ENCODE measurements at places on chromosomes 7 and 10.

DNA sequence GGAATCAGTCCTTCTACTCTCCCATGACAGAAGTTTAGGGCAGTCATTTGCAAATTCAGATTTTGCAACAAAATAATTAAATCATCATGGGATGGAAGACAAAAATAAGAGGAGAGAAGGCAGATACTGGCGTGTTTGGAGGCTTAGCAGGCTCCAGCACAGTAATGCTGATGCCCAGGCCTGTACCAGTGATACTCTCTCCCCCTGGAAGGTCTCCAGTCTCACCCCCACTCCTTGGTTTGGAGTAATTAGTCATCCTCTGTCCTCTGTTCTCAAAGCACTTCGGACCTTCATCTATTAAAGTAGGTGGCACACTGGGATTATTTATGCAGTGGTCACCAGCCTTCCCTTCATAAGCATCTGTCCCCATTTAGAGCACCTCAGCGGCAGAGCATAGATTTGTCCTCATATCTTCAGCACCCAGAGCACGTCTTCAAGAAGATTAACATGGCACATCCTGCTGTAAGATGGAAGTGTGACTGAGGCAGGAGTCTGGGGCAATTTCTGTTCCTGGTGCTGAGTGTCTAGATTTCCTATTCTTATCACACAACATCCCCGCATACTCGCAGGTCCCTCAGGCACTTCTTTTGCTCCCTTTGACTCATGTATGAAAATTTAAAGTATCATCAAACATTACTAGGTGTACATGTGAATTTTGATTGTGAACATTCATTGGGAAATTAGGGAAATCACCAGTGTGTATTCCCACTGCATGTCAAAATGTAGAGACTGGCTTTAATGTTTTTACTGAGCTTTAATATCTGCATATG is 31.3 kb upstream of the TRIL start:
- DNase-seq, result no peak

DNA sequence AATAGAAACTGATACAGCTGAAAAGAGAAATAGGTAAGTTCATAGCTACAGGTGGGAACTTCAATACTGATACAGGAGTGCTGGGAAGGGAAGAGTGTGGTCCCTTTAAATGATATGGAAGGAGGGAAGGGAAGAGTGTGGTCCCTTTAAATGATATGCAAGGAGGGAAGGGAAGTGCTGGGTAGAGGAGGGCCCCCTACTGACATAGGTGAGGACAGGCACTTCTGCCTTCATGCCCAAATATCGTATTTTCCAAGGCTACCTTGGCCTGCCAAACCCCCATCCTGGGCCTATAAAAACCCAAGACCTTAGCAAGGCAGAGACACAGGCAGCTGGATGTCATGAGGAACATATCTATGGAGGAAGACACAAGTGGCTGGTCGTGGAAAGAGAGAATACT is 92.3 kb downstream of the MAGI2 start:
- DNase-seq, result no peak

DNA sequence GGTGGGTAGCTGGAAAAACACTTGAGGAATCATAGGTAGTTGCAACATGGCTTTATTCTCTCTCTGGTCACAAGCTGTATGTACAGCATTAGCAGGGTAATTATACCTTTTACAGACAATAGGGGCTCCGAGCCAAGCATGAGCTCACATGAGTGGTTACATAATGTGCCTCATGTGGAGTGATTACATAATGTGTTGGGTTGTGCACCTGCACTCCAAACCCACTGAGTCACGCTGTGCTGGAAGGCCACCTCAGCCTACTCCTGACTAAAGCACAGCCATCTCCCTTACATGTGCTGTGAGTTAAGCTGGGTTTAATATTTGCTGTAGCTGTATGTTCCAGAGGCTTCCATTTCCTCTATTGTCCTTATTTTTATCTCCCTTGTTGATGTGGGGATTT is 348.7 kb upstream of the SEMA3C start:
- no peak for DNase-seq

GRCh38 chr7:79593866-79594301 is 140.4 kb upstream of the MAGI2 start:
- DNase-seq, result no peak

DNA sequence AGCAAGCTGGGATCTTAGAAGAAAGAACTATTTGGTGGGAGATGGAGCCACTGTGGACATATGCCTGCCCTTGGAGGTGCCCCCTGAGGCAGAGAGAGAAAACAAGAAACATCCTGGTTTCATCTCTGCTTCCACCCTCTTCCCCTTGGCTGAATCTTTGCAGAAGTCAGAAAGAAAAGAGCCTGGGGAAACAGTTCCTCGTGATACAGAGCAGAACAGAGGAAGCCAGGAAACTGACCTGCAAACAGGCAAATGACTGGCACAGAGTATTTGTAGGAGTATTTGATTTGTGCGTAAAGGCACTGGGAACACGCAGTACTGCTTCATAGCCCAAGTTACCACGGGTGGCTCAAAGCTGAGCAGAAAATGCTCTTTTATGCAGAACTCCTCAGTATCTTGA is 7.0 kb upstream of the KEL start:
- DNase-seq, result no peak

DNA sequence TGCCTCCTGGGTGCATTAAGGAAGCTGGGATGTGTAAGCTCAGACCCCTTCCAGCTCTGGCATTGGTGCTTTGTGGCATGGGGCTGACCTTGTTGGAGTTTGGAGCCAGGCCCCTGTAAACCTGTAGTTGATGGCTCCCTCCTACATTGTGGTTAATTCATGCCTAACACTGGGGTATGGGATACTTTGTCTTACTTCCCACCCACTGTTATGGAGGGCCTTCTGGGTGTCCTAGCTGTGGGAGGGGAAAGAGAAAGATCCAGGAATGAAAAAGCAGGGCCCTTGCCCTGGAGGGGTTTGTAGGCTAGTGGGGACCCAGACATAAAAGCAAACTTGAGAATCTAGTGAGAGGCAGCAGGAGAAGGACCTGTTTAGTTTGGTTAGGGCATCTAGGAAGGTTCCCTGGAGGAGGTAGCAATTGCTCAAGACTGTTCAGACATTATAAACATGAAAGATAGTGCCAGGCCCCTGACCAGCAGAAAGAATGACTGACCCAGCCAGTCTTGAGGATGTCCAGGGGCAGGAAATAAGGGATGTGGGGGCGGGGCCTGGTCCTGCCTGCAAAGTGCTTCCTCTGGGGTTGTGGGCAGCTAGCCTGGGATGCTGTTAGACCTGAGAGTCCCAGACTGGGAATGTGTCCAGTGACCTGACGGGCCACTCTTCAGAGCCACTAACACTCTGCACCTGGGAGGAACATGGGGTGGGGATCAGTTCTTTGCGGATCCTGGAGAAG is 6.6 kb downstream of the ADAMTS14 start:
- no peak for DNase-seq

GRCh38 chr10:6516929-6517284 is 63.2 kb downstream of the PRKCQ start:
- no peak for DNase-seq

- DNase-seq, result no peak
These were observed 12.4 kb upstream of the ACTA2 start for GRCh38 chr10:88964869-88965415.

- DNase-seq, result no peak
These were observed 52.7 kb upstream of the FOXK1 start for GRCh38 chr7:4629287-4629895.

DNA sequence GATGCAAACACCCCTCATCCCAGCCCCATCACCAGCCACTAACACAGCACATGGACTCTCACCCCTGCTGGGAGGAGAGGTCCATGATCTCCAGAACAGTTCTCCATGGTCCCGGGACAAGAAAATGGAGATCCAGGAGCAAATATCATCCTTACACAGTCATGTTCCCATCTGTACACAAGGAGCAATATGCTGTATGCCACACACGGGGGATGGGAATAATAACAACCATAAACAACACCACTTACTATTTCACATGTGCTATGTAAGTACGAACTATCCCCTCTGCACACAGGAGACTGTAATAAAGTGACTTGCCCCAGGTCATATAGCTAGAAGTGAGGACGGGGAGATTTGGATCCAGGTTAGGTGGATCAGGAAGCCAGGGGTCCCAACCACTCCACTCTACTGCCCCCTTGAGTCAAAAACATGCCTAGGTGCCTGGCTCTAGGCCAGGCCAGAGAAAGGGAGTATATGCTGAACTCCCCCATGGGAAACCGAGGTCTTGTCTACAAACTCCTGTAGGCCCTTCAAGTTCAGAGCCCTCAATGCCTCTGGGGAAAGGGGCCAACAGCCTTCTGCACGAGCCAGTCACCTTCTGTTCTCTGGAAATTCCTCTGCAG is 34.1 kb downstream of the LRRC20 start:
- DNase-seq, result no peak

- DNase-seq, result no peak
These were observed 27.9 kb downstream of the PAPOLB start for GRCh38 chr7:4833691-4834600.

DNA sequence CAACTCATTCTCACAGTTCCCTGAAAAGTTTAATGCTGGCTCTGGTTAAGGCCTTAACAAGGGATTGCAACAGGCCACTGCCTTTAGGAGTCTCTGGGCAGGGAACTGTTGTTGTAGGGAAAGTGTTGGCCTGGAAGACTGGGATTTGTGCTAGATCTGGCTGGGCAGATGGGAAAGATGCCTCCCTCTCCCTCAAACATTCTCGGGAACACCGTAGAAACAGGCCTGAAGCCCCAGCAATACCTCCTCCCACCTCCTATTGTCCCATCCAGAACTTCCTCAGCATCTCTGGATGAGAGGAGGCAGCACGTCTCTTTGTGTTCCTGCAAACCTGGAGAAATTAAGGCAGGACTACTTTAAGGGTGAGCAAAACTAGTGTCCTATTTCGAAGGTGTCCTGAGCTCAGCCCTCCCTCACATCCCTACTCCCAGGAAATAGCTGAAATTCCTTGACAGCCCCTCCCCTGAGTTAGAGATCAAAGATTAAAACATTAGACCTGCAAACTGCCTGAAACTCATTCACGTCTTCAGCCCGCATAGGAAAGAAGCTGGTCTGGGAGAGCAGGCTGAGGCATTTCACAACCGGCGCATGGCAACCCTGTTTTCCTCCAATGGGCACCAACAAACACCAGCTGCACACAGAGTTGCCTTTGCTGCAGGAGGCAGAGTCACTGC is 10.9 kb upstream of the MAP3K8 start:
- DNase-seq, result no peak

DNA sequence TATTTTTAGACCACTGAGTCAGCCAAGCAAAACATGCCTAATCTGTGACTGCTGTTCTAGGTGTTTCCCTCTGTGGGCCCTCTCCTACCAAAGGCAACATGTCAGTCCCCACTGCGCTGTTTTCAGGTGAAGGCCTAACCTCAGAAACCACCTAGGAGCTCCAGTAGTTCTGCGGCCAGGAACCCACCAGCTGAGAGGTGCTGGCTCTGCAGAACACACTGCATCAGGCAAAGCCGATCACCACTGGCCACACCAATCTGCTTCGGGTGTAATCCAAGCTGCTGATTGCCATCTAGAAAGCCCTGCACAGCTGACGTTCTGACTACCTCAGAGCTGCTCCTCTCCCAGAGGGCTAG is 14.9 kb downstream of the CAMK2G start:
- no peak for DNase-seq

- no peak for DNase-seq
These were observed 146.8 kb downstream of the ARHGAP22 start for GRCh38 chr10:48457949-48458661.

- DNase-seq, result no peak
These were observed 649 bp downstream of the SCD start for GRCh38 chr10:100347568-100348195.

GRCh38 chr7:74495112-74496086 is 41.7 kb downstream of the GTF2IRD1 start:
- no peak for DNase-seq

DNA sequence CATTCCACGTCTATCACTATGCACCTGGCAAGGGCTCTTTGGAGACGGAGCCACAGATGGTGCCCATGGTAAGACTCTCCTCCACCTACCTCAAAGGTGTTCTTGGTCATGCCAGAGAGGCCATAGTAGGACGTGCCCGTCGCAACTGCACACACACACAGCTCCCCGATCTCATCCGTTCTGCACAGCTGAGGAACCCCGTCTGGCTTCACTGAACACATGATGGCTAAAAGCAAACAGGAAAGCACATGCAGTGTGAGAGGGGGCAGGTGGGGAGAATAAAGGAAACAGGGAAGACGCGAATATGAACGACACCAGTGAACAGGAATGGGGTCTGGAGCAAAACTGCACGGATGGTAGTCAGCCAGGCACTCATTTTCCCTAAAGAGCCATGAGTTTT is 230.9 kb downstream of the ZMYND11 start:
- DNase-seq, result no peak

- no peak for DNase-seq
These were observed 318.2 kb upstream of the MEOX2 start for GRCh38 chr7:16004702-16005101.

- no peak for DNase-seq
These were observed 477.7 kb upstream of the ZMIZ1 start for GRCh38 chr10:78591066-78591465.

DNA sequence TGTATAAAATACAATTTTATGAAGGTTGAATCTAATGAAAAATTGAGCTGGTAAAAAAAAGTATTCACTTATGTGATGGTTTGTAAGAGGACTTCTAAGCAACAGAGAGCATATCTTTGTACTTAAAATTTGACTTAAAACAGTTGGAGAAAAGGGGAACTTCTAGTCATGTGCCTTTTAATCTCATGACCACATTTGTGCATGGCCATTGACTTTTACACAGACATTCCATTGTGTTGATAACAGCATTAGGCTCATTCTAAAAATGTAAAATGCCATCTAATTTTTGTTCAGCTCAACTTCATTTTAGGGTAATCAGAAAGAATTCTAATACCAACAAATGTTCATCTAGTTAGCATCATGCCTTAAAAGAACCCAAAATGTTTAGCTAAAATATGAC is 119.9 kb downstream of the HPSE2 start:
- no peak for DNase-seq

- no peak for DNase-seq
These were observed 45.3 kb downstream of the STARD3NL start for GRCh38 chr7:38223306-38223705.

- DNase-seq, result no peak
These were observed 469.5 kb downstream of the POM121L12 start for GRCh38 chr7:53504914-53505313.

DNA sequence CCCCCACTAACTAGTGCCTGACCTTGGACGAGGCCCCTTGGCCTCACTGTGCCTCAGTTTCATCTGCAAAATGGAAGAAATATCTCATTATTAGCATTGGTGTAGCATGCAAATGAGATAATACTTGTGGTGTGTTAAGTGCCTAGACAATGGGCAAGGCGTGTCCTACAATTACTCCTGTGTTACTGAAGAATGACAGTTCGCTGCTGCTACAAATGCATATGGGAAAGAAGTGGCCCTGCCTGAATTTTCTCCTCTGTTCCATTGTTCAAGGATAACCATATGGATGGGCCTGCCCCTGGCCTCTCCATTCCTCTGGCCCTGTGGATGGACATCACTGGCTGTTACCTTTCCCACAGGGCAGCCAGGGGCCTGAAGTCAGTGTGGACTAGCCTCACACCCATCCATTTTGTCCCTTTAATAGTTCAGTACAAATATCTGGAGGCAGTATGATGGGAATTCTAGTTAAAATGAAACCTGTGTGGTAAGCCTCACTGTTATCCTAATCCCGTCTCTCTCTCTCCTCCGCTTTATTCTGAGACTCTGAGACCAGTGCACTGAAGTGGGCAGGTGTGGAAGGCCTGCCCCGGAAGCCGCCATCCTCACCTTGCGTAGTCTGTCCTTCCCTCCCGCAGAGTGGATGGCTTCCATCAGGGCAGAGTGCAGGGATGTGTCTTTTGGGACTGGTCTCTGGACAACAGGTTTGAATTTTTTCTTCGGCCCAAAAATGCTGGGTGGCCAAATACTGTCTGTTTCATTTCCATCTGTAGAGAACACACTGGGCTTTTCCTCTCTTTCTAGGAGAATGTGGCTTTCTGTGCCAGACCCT is 244.6 kb upstream of the GRB10 start:
- no peak for DNase-seq
